ACHN (cell line): ENCODE measurements at places on chromosomes 16 and 17.

DNA sequence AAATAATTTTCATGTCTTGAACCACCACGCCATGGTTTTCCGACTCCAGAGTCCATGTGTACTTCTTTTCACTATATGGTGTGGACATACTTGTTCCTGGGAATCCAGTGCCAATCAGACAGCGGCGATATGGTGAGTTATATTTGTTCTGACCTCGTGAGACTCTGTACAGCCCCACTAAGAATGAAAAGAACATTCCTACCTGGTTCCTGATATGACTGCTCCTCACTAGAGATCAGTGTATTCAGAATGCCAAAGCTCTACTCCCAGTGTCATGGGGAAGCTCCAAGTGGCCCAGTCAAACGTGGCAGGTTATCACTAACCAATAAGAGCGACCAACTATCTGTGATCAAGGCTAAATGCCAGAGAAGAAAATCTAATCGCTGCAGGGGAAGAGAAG, 6.1 kb downstream of the C16orf46 start:
- no peak for DNase-seq

DNA sequence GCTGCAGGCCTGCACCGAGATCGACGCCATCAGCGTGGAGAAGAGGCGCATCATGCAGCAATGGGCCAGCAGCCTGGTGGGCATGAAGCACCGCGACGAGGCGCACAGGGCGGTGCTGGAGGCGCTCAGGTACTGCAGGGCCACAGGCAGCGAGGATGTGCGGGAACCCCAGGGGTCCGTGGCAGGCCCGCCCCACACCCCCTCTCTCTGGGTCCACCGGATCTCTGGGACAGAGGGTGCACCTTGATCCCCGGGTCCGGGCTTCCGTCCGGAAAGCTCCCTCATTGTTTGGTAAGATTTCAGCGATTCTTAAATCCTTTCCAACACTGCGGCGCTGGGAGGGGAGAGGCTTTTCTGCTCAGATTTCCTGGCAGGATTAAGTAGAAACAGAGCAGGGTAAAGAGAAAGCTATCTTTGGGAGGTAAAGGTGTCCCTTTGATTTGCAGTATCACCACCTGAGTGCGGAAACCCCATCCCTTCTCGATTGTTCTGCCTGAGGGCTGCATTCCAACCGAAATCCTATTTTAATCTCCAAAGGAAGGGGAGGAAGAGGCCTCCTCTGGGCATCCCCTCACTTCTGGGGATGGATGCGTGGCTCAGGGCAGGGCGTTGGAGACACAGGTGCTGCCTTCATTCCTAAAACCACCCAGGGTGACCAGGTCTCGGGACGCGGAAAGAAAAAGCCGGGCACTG, 29.2 kb downstream of the CCDC40 start:
- DNase-seq: no peak

DNA sequence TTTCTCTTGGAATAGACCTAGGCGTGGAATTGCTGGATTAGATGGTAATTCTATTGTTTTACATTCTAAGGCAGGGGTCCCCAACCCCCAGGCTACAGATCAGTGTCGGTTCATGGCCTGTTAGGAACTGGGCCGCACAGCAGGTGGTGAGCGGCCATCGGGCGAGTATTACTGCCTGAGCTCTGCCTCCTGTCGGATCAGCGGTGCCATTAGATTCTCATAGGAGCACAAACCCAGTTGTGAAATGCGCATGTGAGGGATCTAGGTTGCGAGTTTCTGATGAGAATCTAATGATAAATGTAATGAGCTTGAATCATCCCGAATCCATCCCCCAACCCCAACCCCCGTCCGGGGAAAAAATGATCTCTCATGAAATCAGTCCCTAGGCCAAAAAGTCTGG, 23.0 kb downstream of the NLRC5 start:
- no peak for DNase-seq

DNA sequence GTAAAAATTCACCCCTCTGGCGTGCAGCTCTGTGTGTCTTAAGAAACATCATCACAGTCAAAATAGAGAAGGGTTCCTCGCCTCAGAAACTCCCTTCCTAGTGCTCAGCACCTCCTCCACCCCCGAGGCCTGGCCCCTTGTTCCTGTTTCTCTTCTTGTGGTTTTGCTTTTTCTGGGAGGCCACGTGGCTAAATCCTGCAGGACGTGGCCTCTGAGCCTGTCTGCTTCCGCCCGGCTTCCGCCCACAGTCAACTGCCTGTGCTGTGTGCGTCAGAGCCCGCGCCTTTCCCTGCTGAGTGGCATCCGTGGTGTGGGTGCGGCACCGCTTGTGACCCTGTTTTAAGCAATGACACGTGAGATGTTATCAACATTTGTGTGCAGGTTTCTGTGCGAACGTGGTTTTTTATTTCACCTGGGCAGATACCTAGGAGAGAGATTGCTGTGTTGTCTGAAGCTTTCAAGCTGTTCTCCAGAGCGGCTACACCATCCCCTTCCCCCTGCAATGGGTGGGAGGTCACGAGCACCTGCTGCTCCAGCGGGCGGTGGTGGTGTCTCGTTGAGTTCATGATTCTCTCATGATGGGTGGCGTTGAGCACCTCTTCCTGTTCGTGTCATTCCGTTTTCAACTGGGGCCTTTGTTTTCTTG, 21.7 kb downstream of the ACSF3 start:
- no peak for DNase-seq

GRCh38 chr16:17532338-17532995, 61.7 kb upstream of the XYLT1 start:
- no peak for DNase-seq

- peak; percentile 73 for DNase-seq
Observed at GRCh38 chr17:77281904-77282367, 141.2 kb downstream of the SEC14L1 start.

DNA sequence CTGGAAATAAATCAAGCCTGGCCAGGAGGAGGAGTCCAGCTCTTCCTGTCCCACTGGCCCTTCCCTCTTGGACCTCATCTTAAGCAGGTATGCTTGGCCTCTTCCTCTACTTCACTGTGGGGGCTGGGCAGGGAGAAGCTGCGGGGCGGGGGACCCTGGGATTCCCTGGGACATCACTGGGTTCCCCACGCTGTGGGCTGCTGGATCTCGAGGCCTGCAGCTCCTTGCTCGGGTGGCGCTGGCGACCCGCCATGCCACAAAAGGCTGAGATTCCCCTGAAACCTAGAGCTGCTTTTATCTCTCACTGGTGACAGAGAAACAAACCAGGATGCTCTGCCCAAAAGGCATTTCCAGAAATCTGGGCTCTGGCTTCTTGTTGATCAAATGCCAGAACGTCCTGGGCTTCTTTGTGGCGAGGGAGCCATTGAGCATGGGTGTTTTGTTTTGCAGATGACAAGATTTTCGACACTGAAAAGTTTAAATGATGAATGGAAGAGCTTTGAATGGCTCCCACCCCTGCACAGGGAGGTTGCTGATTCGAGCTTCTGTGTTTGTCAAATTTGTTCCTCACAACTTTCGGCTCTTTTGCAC, 8.6 kb upstream of the PGS1 start:
- DNase-seq: no peak

GRCh38 chr17:53662608-53663007, 160.1 kb upstream of the KIF2B start:
- DNase-seq: no peak

GRCh38 chr17:47763913-47764582, 31.0 kb downstream of the TBX21 start:
- DNase-seq: no peak

DNA sequence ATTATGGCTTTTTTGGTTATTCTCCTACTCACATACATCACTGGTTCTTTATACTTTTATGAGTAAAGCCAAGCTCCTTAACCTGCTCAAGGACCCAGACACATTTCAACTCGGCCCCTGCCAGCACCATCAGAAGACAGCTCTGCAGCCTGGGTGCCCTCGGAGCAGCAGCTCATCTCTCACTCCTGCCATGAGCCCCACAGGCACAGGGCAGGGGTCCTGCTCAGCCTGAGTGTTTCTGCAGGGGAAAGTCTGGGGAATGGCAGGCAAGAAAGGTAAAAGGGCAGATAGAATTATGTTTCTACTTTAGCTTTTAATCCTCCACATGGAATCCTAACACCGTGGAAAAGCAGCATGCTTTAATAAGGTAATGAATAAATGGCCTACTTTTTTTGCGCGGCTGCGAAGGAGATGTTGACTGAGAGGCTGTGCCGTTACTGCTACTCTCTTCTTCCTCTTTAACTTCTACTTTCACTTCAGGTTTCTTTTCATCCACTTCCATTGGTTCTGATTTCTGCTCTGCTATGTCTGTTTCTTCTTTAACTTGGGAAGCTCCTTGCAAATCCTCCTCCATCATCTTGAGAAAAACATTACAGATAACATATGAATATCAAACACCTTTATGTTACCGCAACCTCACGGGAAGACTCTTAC, 50.1 kb upstream of the TRAP1 start:
- DNase-seq: no peak

DNA sequence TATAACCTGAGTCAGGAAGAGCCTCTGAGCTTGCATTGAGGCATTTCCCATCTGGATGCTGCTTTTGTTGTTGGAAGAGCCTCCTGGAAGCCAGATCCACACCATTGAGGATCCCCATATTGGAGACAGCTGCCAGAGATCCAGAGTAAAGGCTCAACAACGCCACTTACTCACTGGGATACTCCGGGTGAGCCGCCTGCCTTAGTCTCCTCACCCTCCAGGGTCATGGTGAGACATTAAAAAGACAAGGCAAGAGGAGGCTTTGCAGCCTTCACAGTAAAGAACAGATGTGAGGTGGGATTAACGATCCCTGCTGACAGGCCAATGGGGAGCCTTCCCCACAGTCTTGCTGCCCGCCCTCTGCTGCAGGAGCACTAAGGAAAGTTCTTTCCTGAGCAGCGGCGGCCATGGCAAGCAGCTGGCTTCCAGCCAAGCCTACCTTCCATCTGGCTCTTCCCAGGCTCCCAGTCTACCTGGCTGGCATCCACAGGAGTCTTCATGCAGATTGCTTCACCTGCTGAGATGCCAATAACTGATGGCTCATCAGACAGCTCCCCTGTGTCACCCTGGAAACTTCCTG, 198.5 kb downstream of the CYLD start:
- DNase-seq: no peak

GRCh38 chr17:83068641-83069570, 10.5 kb upstream of the METRNL start:
- DNase-seq: no peak

- DNase-seq: no peak
Observed at GRCh38 chr17:32654324-32654723, 167.5 kb downstream of the CDK5R1 start.

- no peak for DNase-seq
Observed at GRCh38 chr16:69932228-69932627, 18.9 kb upstream of the CLEC18A start.

GRCh38 chr17:7404737-7405349, 946 bp upstream of the TMEM256 start:
- DNase-seq: peak; percentile 45

- DNase-seq: no peak
Observed at GRCh38 chr16:67419502-67419901, 3.2 kb upstream of the ZDHHC1 start.

DNA sequence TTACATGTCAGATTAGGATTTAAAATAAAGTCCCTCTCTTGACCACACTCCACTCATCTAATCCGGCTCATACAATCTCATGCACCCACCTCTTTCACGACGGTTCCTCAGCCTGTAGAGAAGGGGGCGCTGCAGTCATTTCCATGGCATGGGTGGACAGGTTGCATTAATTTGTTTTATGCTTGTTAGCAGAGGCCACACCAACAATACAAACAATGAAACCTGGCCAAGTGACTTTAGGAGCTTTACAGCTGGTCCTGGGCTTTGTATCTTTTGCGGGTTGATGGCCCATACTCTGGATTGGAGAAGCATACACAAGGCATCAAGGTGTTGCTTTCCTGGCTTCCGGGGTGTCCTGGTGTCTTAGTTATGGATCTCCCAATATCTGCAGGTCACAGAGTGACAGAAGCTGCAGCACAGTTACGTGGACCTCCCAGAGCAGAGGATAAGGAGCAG, 9.7 kb upstream of the SNF8 start:
- DNase-seq: peak; percentile 34
